ENCODE measurements at places on chromosomes 5 and 9. TPM values are rescaled to one million over a fixed set of nuclear protein-coding genes. Genes with fewer than 3 reads are reported as not detected.

TBC1D9B gene
- 108 TPM for polyA plus RNA-seq

TICAM2 gene
- polyA plus RNA-seq, result 2.1 TPM

CDKN2B gene
- 0.18 TPM for polyA plus RNA-seq

HK3 gene
- polyA plus RNA-seq, result 0.18 TPM

GPR150 gene
- 0.07 TPM for polyA plus RNA-seq

CNTNAP3 gene
- 6.6 TPM for polyA plus RNA-seq

Data from left kidney (tissue), 8 donors.